ENCODE measurements at places on chromosomes 1 and 21.

- no peak for DNase-seq
These were observed 2.3 kb upstream of the GIPC2 start for GRCh38 chr1:78043436-78043835.

DNA sequence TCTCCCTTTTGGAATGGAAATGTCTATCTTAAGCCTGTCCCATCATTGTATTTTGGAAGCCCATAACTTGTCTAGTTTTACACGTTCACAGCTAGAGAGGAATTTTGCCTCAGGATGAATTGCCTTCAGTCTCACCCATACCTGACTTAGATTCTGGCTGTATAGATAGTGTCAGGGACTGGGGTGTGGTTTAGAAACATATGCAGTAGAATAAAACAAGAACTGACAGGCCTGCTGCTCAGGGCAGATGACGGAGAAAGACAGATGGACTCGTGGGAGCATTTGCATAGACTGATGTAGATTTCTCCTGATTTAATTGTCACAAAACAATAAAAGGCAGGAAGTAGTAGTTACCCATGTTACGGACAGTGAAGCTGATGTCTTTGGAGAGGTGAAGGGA, 166.7 kb downstream of the UCK2 start:
- no peak for DNase-seq

GRCh38 chr1:70427976-70428375, 16.9 kb downstream of the CTH start:
- DNase-seq, result no peak

GRCh38 chr21:39666681-39667315, 54.1 kb downstream of the B3GALT5 start:
- DNase-seq, result no peak

DNA sequence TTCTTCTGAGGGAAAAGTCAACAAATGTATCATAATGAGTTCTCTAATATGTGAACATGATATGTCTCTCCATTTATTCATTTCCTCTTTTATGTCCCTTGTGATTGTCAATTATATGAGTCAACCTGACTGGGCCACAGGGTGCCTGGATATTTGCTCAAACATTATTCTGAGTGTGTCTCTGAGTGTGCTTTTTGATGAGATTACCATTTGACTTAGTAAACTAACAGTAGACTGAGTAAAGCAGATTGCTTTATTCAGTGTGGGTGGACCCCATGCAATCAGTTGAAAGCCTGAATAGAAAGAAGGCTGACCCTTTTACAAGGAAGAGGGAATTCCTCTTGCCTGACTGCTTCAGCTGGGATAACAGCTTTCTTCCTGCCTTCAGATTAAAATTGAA, 142.6 kb downstream of the SLC35F3 start:
- no peak for DNase-seq

GRCh38 chr1:4526747-4527146, 127.7 kb upstream of the AJAP1 start:
- DNase-seq, result no peak

- no peak for DNase-seq
These were observed 13.3 kb upstream of the CPT2 start for GRCh38 chr1:53183095-53183990.

GRCh38 chr1:61162520-61163258, 80.3 kb downstream of the NFIA start:
- no peak for DNase-seq

DNA sequence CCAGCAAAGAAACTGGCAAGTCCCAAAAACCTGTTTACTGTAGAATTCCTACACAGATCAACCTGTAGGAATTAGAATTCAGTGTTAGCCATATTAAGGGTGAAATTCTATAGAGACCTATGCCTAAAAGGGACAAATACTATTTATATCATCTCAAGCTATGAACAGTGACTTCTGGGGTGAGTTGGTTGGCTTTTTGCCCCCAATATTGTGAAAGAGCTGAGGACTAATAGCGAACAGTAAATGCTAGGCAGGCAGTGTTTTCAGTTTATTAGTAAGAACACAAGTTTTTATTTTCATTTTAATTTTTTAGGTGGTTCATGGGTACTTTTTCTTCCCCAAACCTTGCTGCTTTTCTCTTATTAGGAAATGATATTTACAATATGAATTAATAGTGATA, 15.3 kb downstream of the SLC16A4 start:
- DNase-seq, result no peak

DNA sequence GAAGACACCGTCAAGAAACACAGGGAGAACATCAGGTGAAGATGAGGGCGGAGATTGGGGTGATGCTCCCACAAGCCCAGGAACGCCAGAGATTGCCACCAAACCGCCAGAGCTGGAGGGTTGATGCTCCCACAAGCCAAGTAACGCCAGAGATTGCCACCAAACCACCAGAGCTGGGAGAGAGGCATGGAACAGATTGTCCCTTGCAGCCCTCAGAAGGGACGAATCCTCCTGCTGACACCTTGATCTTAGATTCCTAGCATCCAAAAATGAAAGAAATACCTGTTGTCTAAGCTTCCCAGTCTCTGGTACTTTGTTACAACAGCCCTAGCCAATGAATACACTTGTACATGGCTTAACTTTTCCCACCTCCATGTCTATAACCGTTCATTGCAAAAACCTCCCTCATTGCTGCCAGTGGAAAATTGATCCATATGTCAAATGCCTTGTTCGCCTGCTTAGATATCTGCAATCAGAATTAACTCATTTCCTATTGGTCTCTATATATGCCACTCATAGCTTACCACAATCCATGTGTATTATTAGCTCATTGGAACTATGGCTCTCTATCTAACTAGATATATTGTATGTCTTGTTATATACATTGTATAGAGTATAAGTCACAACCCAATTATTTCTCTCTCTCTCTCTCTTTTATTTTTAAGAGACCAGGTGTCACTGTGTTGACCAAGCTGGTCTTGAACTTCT, 127.4 kb downstream of the ADSS2 start:
- no peak for DNase-seq

DNA sequence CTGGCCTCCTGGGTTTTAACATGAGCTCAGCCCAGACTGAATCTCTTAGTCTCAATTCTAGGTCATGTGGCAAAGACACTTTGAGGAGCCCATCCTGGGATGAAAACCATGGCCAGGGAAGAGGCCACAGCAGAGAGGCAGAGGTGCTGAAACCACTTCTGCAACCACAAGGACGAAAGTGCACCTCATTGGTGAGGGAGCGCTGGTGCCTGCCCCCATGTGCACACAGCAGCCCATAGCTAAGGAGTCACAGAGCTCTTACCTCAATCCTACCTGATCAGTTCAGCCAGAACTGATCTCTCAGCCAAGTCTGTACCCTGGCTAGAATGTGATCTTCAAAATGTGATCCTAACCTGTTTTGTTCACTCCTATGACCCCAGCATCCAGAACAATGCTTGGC, 32.9 kb upstream of the SRP9 start:
- no peak for DNase-seq
